Fibroblast of villous mesenchyme (primary cell): ENCODE measurements at places on chromosomes 11 and 22. TPM values are rescaled to one million over a fixed set of nuclear protein-coding genes. Genes with fewer than 3 reads are reported as not detected.

DNA sequence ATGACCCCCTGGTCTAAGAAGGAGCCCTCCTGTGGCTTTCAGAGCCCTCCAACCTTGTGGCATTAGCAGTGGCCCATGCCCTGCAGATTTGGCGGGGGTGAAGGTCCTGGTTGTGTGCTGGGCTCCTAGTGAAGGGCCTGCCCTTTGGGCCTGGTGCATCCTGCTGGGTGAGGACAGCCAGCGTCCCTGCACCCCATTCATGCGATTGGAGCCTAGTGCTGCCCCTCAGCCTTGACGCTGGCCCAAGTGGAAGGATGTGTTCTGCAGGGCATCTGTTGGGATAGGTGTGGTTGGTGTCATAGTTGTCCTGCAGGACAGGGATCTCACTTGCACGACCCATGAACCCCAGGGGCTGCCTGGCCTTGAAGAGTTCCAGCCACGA lies 28.1 kb upstream of the DGCR8 start:
- DNase-seq = no peak

DNA sequence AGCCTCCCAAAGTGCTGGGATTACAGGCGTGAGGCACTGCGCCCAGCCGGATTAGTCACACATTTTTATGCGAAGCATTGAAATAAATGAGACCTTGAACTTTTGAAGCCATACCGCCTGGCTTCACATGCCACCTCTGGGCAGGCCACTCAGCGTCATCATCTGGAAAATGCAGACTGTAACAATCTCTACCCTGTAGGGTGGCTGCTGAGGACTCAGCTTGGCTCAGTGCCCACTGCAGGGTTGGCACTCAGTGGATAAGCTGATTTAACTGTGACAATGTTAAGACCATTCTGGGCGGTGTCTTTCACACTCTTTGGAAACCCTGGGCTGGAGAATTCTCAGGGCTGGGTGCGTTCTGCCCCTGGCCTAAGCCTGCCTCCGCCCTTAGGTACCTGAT lies 8.5 kb downstream of the SH3BP1 start:
- DNase-seq = no peak

The RTN3 gene
- 61.5 and 70.0 TPM in 2 replicates for total RNA-seq

DNA sequence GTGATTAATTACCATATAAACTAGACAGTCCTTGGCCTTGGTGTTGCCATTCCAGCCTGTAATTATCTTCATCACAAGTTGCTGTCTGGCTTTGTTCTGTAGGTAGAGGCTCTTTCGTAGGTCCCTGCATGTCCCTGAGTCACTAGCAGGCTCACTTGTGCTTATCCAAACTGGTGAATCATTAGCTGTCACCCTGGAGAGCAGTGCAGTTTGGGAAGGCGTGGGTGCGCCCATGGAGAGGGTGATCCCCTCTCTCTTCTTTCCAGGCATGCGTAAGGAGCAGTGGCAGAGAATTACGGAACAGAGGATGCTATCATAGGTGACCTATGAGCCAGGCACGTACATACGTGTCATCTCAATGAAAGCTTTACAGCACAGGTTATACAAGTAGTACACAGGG lies 11.0 kb upstream of the EHF start:
- no peak for DNase-seq
